ENCODE measurements at places on chromosomes 4 and X. TPM values are rescaled to one million over a fixed set of nuclear protein-coding genes. Genes with fewer than 3 reads are reported as not detected.

CXXC4 gene
- total RNA-seq, result under 0.01 TPM

NOCT gene
- total RNA-seq, result 13.2 TPM

FDCSP gene
- not detected for total RNA-seq

DNA sequence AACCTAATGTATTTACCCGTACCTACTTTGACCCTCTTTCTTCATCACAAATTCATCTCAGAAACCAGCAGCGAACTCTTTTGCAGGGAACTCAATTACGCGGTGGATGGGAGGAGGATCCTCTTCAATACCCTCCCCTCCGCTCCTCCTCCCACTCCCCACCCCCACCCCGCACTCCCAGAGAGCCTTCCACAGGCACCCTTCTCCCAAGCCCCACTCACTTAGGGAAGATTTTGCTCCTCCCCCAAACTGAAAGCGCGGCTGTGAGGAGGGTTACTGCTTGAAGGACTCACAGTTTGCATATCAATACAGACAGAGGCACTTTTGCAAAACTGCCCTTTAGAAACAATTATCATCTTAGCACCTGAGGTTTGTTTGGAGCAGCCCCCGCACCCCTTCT lies 960 bp upstream of the IL1RAPL1 start:
- H3K27me3 ChIP-seq, result no peaks in the 10 kb centered on the region
- H3K4me1 ChIP-seq, result no peaks in the 10 kb centered on the region
- H3K4me3 ChIP-seq, result peak overlapping the region; percentile 57

GRCh38 chrX:48968377-48968776 lies 3.3 kb downstream of the KCND1 start:
- no peak overlapping the region for H3K27ac ChIP-seq
- no peaks in the 10 kb centered on the region for H3K27me3 ChIP-seq
- DNase-seq, result no peak
- H3K4me3 ChIP-seq, result no peak overlapping the region

MAGEB1 gene
- total RNA-seq, result not detected

- no peaks in the 10 kb centered on the region for H3K27me3 ChIP-seq
- H3K36me3 ChIP-seq, result no peaks in the 10 kb centered on the region
- H3K4me3 ChIP-seq, result peak overlapping the region; percentile 71
- no peak for DNase-seq
- peak overlapping the region; percentile 85 for H3K27ac ChIP-seq
Observed at GRCh38 chrX:55452833-55453124, 852 bp downstream of the MAGEH1 start.

HAUS7 gene
- 10.5 TPM for total RNA-seq

PLK4 gene
- total RNA-seq, result 1.3 TPM

MAGEC1 gene
- not detected for total RNA-seq

ABCE1 gene
- 76.8 TPM for total RNA-seq

MYOZ2 gene
- total RNA-seq, result 0.26 TPM

BLTP1 gene
- total RNA-seq, result 130 TPM

RHOXF2B gene
- total RNA-seq, result not detected

ADGRG4 gene
- not detected for total RNA-seq

- no peaks in the 10 kb centered on the region for H3K36me3 ChIP-seq
- H3K4me1 ChIP-seq, result no peaks in the 10 kb centered on the region
- no peak overlapping the region for H3K4me3 ChIP-seq
- DNase-seq, result peak; percentile 88
Observed at GRCh38 chr4:183591301-183591700, 67.7 kb downstream of the RWDD4 start.

GRCh38 chrX:41478381-41478911 lies 31.3 kb downstream of the NYX start:
- H3K4me1 ChIP-seq, result no peaks in the 10 kb centered on the region
- no peak overlapping the region for H3K27ac ChIP-seq
- no peaks in the 10 kb centered on the region for H3K27me3 ChIP-seq
- no peaks in the 10 kb centered on the region for H3K36me3 ChIP-seq
- no peak overlapping the region for H3K4me3 ChIP-seq

DNA sequence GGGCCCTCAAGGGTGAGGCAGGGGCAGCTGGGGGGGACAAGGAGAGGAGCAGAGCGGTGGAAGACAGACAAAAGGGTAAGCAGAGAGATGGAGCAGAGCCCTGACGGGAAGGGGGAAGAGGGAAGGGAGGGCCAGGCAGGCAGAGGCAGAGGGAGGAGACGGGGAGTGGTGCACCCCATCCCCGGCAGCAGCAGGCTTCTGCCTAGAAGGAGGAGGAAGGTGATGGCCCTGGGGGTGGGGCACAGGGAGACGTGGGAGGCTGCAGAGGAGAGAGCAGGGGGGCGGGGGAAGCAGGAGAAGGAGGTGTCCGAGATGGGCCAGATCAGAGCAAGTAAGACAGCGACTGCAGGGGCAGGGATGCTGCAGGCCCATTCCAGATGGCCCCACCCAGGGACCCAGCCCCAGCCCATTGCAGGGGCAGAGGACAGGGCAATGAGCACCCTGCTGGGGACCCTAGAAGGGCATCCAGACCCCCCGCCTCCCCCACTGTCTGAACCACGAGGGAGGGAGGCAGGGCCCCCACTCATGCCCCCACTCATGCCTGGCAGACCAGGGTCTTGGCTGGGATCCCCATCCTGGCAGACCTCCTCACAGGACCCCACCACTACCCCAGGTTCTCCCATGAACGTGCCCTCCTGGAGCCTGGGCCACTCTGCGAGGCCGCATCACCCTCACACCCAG lies 2.7 kb downstream of the L1CAM start:
- no peak for DNase-seq
- H3K27me3 ChIP-seq, result peaks cover 31% of the 10 kb centered on the region
- H3K27ac ChIP-seq, result no peak overlapping the region
- H3K4me3 ChIP-seq, result no peak overlapping the region
- no peaks in the 10 kb centered on the region for H3K4me1 ChIP-seq

DGKK gene
- not detected for total RNA-seq

UGT8 gene
- total RNA-seq, result not detected

DNA sequence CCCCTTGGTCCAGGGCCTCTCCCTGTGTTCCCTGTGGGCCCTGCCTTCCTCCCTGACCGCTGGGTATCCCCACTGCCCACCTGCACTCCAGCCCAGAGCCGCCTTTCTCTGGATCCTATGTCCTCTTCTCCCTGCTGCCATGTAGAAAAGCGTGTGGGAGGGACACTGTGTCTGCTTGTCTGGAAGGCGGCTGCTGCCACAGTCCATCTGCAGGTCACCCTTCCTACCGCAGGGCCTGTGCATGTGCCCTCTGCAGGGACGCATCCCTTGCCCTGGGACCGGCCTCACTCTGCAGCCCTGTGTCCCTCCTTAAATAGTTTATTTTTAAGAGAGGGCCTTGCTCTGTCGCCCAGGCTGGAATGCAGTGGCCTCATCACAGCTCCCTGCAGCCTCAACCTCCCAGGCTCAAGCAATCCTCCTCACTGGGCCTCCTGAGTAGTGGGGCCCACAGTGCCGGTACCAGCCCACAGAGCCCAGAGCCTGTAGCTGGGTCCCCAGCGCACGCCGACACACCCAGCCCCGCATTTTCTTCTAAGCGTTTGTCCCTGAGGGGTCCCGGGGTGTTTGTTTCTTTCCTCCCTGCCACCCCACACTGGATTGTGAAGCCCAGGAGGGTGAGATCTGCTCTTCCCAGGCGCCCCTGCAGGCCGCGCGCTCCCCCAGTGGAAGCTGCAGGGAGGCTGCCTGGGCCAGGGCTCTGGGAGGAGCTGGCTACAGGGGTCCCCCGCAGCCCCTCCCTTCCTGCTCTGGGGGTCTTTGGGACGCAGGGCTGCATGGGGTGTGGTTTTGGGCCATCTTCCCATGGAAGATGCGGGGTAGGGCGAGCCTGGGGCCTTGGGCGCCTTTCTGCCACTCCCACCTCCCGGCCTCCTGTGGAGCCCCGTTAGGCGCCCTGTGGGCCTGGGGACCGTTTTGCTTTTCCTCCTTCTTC lies 12.8 kb upstream of the NAT8L start:
- no peak overlapping the region for H3K27ac ChIP-seq
- no peaks in the 10 kb centered on the region for H3K27me3 ChIP-seq
- no peak for DNase-seq
- no peak overlapping the region for H3K4me3 ChIP-seq
- no peaks in the 10 kb centered on the region for H3K36me3 ChIP-seq

DNA sequence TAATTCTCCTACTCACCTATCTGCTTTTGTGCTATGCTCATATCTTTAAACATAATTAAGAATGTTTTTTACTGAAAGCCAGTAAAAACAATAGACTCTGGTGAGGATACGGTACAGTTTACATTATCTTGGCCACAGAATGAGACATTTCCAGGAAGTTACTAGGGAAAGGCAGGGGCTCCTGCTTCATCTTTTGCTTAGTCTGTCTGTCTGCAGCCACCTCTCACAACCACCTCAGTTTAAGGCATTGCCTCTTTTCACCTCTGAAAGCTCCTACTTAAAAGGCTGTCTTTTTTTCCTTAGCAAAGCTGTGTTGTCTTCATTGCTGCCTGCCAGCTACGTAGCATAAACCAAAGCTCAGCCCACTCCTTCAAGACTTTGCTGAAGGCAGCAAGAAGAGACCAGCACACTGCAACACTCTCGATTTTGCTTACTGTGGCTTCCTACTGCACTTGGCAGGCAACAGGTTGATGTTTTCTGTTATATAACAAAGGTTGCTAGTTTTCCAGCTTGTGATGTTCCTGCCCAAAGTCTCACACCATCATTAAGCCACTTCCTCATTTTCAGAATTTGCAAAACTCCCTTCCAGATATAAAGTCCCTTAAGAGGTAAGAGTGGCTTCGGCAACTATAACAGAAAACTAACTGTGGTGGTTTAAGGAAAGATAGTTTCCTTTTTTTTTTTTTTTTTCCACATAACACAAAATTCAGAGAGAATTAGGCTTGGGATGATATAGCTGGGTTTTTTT lies 432.9 kb downstream of the GRXCR1 start:
- no peaks in the 10 kb centered on the region for H3K27me3 ChIP-seq
- H3K36me3 ChIP-seq, result no peaks in the 10 kb centered on the region
- peak; percentile 22 for DNase-seq

DOK7 gene
- under 0.01 TPM for total RNA-seq

C4orf50 gene
- not detected for total RNA-seq

DNA sequence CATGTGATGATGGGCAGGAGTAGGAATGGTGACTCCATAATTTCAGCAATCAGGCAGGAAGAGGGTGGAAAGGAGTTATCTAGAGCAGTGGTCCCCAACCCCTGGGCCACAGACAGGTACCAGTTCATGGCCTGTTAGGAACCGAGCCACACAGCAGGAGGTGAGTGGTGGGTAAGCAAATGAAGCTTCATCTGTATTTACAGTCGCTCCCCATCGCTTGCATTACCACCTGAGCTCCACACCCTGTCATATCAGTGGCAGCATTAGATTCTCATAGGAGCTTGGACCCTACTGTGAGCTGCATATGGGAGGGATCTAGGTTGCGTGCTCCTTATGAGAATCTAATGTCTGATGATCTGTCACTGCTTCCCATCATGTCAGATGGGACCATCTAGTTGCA lies 1.4 kb upstream of the TLR10 start:
- no peaks in the 10 kb centered on the region for H3K27me3 ChIP-seq
- no peaks in the 10 kb centered on the region for H3K4me1 ChIP-seq
- H3K36me3 ChIP-seq, result no peaks in the 10 kb centered on the region
- no peak overlapping the region for H3K27ac ChIP-seq
- no peak for DNase-seq

SLITRK4 gene
- total RNA-seq, result 0.99 TPM

- no peaks in the 10 kb centered on the region for H3K36me3 ChIP-seq
- DNase-seq, result peak; percentile 67
- no peak overlapping the region for H3K27ac ChIP-seq
Observed at GRCh38 chr4:88600176-88600838, 8.0 kb downstream of the HERC3 start.

GABRG1 gene
- total RNA-seq, result not detected

P2RY10 gene
- total RNA-seq, result not detected

GRCh38 chr4:166049036-166049435 lies 176.0 kb downstream of the TLL1 start:
- no peak overlapping the region for H3K4me3 ChIP-seq
- DNase-seq, result no peak
- no peaks in the 10 kb centered on the region for H3K4me1 ChIP-seq
- no peaks in the 10 kb centered on the region for H3K36me3 ChIP-seq
- no peaks in the 10 kb centered on the region for H3K27me3 ChIP-seq

ADAM29 gene
- total RNA-seq, result not detected

IBSP gene
- total RNA-seq, result not detected

DNA sequence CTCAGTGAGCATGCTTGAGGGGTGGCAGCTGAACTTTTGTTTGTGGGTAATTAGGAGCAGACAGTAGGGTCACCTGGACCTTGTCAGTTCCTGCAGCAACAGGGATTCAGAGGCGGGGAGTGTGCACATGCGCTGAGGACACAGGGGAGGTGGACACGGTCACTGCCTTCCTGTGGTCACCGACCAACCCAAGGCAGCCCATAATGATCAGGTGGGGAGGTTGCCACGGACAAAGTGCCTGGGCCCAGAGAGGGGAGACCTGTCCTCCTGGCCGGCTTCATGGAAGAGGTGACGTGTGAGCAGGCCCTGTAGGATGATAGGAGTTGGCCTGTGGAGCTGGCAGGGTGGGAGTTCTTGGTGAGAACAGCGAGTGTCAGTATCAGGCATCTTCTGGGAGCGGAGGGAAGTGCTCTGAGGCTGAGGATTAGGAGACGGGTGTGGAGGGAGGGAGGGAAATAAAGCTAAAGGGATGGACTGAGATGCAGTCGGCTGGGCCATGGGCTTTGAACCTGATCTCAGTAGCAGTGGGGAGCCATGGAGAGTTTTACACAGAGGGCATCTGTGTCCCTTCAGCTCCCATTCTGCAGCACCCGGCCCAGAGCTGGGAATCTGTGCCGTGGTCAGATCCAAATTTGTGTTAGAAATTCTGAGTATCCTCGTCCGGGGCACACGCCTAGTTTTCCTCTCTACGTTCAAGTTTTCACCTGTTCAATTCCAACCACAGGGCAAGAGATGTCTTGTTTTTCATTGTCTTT lies 100.0 kb downstream of the PSAPL1 start:
- H3K4me3 ChIP-seq, result no peak overlapping the region
- H3K4me1 ChIP-seq, result no peaks in the 10 kb centered on the region
- no peaks in the 10 kb centered on the region for H3K36me3 ChIP-seq
- no peak overlapping the region for H3K27ac ChIP-seq
- no peaks in the 10 kb centered on the region for H3K27me3 ChIP-seq

DNA sequence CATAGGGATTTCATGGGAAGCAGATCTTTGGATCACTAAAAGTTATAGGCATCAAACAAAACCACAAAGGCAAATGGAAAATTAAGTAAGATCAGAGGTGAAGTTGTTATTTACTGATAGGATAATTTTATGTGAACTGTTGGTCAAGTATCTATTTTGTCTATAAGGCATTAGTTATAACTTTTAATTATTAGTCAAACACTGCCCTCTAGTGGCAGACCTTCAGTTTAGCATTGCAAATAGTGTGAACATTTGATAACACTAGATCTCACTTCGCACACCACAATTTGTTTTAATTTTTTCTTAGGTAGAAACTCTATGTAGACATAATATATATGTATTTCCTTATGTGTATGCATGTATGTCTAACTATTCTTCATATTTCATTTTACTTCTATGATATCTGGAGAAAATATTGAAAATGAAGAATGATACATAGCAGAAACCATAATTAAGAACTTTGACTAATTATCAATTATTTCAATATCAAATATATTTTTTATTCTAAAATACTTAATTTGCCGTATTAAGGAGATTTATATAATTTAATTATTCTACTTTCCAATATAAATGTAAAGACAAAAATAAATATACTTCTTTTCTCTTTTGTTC lies 214.5 kb upstream of the TACR3 start:
- H3K27ac ChIP-seq, result no peak overlapping the region
- H3K4me1 ChIP-seq, result no peaks in the 10 kb centered on the region
- no peaks in the 10 kb centered on the region for H3K27me3 ChIP-seq
- peak; percentile 17 for DNase-seq

GRCh38 chr4:2482192-2482591 lies 13.3 kb downstream of the RNF4 start:
- no peaks in the 10 kb centered on the region for H3K36me3 ChIP-seq
- H3K27ac ChIP-seq, result no peak overlapping the region
- no peaks in the 10 kb centered on the region for H3K4me1 ChIP-seq
- no peak for DNase-seq
- no peaks in the 10 kb centered on the region for H3K27me3 ChIP-seq

All from fibroblast of lung (primary cell).